B cell (primary cell): ENCODE measurements at places on chromosomes 4 and X.

DNA sequence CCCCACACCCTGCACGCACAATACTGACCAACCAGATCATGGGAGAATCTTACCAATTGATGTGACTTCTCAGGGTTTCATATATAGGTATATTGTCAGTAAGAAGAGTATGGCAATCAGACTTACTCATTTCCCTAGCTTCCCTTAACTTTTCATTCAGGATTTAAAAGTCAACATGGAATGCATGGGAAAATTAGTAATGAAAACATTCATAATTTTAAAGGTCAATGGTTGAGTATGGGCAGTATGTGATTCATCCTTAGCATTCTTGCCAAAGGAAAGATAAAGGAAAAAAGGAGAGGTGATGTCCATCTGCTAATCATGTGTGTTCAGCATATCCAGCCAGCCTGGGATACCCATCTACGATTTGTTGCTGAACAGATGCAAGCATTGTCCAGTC is 4.0 kb downstream of the DIPK2B start:
- DNase-seq = no peak

- DNase-seq = no peak
Observed at GRCh38 chr4:24013668-24014422, 124.0 kb upstream of the PPARGC1A start.

- DNase-seq = no peak
Observed at GRCh38 chr4:8516061-8516573, 64.1 kb upstream of the GPR78 start.

DNA sequence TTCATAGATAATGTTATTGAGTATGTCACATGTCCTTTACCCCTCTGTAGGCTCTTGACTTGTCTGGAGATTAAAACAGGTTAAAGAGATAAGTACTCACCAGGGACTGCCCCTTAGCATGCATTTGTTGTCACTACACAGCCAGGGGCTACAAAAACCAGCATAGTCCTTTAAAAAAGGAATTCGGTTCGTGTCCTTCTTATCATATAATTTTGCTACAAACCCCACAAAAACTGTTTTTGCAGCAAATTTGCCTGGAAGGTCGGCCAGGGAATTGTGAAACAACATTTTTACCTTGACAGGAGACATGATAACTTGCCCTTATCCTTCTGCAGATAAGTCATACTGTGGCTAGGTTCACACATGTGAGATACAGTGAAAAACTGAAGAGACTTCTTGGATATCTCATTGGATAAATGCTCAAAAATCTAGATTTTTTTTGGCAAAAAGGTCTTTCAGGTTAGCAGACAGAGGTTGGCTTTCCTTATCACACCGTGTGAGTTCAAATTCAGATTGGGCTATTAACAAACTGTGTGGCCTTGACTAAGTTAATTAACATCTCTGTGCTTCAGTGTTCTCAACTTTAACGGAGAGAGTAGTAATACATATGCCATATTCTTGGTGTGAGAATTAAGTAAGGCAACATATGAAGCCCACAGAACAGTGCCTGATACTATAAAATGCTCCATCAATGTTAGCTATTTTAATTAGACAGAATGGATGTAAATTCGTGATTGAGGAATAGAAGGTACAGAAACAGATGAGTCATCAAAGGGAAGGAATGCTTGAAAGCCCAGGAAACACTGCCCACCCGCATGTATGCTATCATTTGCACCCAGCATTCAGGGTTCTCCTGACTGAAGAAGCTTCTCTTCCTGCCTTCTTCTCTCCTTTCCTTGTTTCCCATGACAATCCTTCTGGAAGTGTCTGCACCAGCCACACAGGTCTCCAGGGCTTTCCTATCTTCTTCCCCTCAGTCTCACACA is 30.0 kb downstream of the FAM9C start:
- no peak for DNase-seq

GRCh38 chr4:1808396-1808795 is 15.3 kb downstream of the FGFR3 start:
- DNase-seq = no peak

- no peak for DNase-seq
Observed at GRCh38 chr4:48991357-48991756, 5.3 kb downstream of the CWH43 start.

DNA sequence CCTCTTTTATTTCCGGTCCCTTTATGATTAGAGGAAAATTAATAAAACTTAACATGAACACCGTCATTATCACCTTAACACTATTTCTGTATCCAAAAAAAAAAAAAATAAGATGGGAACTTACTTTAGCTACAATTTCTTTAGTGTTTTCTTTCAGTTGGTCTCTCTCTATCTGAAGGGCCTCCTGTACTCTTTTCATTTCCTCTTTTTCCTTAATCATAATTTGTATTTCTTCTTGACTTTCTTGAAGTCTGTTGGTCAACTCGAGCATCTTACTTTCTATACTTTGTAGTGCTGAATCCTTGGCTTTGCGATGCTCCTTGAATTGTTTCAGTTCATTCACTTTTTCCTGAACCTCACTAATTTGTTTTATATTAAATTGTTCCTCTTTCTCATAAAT is 45.3 kb upstream of the BDH2 start:
- DNase-seq = no peak

GRCh38 chrX:114635986-114636385 is 52.1 kb downstream of the HTR2C start:
- DNase-seq = no peak

DNA sequence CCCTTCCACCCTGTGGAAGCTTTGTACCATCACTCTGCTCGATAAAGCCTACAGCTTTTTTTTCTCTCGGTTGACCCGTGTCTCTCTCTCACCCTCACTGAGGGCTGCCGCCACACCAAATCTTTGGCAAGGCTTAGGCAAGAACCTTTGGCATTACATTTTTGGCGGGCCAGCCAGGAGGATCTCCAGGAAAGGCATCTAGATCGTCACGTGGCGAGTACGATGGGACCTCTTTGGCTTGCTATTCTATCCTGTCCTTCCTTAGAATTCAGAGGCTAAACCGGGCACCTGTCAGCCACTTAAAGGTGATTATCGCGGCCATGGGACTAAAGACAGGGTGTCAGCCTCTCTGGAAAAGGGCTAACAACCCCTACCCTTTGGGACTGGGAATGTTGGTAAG is 96.2 kb downstream of the UGT2B28 start:
- DNase-seq = no peak

- no peak for DNase-seq
Observed at GRCh38 chrX:482702-483203, 96.0 kb upstream of the PPP2R3B start.

- DNase-seq = peak; percentile 69
Observed at GRCh38 chrX:48897157-48897624, 377 bp downstream of the TIMM17B start.

DNA sequence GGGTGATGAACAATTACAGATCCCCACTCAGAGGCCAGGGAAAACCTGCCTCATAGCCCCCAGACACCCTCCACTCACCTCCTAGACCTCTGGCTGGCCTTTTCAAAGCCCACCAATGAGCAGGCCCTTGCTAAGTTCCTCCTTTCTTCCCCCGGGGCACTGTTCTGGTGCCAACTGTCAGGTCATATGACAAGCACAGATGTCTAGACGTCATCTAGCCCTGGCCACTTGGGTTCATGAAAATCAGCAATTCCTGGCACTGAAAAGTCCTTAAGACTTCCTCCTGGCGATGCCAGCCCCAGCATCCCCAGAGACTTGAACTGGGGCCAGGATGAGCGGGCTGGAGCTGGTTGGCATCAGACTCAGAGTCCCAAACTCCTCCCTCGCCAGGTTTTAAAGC is 115.6 kb upstream of the NALF2 start:
- DNase-seq = no peak

DNA sequence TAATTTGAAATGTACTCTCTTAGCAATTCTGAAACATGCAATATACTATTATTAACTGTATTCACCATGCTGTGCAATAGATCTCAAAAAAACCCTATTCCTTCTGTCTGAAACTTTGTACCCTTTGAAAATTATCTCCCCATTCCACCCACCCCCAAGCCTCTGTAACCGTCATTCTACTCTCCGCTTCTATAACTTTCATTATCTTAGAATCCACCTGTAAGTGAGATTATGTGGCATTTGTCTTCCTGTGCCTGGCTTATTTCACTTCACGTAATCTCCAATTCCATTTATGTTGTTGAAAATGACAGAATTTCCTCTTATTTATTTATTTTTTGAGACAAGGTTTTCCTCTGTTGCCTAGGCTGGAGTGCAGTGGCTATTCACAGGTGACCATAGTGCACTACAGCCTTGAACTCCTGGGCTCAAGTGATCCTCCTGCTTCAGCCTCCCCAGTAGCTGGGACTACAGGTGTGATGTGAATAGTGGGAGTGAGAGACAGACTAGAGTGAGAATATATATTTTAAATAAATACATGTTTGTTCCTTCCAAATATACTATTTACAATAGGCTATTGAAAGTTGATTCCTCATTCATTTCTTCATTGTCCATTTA is 30.5 kb downstream of the VSIG4 start:
- DNase-seq = no peak

- DNase-seq = no peak
Observed at GRCh38 chr4:25320336-25320735, 7.8 kb downstream of the ZCCHC4 start.

DNA sequence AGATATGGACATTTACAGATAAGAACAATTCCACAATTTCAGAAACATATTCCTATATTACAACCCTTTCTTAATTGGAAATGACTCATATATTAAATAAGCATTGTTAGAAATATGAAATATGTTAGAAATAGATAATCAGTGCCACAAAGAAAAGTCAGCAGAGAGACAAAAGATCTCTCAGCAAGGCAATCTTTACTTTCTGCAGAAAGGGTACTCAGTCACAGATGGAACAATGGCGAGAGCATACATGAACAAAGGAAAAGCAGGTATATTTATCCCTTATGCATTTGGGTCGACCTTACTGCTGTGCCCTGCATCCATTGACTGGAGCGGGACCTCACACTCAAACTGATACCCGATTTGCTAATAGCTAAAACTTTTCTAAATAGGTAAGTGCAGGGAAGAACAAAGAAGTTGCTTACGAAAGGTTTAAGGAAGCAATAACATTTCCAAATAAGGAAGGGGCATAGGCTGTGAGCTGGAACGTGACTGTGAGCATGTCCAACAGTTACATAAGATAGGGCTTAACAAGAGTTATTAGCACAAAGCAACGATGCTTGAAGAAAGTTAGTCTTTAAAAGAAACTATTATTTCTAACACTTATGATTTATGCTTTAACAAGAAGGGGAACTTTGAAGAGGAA is 40.8 kb downstream of the MGARP start:
- DNase-seq = no peak

DNA sequence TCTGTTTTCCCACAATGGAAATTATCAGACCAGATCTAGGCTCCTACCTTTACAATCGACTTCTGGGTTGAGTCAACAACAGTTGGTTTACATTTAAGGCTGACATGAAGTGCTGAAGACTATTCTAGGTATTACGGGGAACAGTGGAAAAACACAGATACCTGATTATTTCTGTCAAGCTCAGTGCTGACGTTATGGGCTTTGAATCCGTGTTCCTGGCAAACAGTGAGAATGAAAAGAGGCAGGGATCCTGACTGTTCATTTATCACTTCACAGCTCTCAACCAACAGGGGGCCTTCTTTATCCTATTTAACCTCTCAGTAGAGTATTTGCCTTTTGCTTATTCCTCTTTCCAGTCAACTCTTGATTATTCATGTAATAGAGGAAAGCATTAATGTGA is 43.1 kb downstream of the TMEM164 start:
- no peak for DNase-seq

- DNase-seq = no peak
Observed at GRCh38 chrX:154529206-154529612, 13.2 kb upstream of the FAM3A start.

GRCh38 chrX:18620349-18620748 is 51.6 kb downstream of the RS1 start:
- DNase-seq = no peak

GRCh38 chr4:152674359-152674758 is 5.4 kb downstream of the TMEM154 start:
- no peak for DNase-seq

DNA sequence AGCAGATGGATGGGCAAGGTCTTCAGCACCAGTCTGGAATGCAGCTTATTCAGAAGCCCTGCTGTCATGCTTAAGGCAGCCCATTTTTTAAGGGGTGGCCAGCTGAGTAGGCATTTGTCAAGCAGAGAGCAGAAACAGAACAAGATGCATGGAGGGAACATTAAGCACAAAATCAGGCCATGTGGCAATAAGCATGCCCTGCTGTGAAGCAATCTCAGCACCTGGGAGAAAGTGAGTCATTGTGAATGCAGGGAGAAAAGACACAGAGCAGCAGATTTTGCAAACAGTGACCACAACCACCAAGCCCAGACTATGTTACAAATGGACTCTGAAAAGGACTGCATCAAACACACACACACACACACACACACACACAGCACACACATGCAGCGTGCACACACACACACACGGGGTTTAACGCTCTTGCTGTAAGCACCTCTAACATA is 94.1 kb upstream of the GALNT7 start:
- no peak for DNase-seq

DNA sequence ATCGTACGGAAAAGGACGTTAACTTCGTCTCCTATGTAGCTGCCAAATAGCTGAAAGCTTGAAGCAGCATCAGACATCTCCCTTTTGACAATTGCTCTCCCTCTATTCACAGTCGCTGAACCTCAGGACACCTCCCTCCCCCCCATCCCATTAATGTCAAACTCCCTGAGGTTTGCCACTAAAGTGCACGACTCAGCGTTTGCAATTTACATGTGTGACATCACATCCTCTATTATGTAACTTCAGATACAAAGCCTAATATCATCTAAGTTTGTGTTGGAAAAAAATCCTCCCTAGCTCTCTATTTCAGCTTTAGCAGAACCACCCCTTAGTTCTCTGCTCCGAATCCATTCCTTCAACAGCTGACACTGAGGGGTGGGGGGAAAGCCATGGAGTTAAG is 5.5 kb upstream of the NR3C2 start:
- peak; percentile 34 for DNase-seq

- no peak for DNase-seq
Observed at GRCh38 chrX:129798888-129799287, 19.1 kb downstream of the SASH3 start.

DNA sequence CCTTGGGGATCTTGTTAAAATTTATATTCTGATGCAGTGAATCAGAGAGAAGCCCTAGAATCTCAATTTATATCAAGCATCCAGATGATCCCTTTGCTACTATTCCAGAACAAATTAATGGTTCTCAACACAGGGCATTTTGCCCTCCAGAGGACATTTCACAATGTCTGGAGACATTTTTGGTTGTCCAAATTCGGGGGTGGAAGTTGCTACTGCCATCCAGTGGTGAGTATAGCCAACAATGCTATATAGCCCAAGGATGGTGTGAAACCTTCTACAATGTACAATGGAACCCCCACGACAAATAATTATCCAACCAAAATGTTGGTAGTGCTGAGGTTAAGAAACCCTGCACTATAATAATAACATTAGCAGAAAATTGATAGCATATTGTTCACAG is 2440.0 kb downstream of the PCDH7 start:
- no peak for DNase-seq

DNA sequence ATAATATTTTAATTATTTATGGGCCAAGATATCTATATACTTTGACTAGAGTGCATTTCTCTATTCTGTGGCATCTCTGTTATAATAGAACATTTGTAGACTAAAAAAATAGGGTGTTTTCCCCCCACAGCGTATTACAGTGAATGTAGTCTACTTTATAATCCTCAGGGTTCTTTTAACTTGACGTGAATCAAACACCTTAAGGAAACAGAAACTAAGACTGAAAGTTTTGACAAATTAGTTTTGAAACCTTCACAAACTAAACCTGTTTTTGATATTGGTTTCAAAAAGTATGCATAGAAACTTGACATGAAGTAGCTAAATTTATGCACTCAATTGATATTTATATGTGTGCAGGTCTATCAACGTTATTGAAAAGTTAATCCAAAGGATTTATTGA is 1963.1 kb upstream of the TENM3 start:
- DNase-seq = no peak

GRCh38 chrX:151729056-151729725 is 5.4 kb upstream of the CNGA2 start:
- DNase-seq = no peak
